ENCODE measurements at places on chromosomes 2 and 18.

GRCh38 chr18:53909668-53910067 is 314.8 kb downstream of the MBD2 start:
- DNase-seq: no peak

GRCh38 chr2:142040556-142040955 is 90.3 kb downstream of the LRP1B start:
- DNase-seq: no peak

DNA sequence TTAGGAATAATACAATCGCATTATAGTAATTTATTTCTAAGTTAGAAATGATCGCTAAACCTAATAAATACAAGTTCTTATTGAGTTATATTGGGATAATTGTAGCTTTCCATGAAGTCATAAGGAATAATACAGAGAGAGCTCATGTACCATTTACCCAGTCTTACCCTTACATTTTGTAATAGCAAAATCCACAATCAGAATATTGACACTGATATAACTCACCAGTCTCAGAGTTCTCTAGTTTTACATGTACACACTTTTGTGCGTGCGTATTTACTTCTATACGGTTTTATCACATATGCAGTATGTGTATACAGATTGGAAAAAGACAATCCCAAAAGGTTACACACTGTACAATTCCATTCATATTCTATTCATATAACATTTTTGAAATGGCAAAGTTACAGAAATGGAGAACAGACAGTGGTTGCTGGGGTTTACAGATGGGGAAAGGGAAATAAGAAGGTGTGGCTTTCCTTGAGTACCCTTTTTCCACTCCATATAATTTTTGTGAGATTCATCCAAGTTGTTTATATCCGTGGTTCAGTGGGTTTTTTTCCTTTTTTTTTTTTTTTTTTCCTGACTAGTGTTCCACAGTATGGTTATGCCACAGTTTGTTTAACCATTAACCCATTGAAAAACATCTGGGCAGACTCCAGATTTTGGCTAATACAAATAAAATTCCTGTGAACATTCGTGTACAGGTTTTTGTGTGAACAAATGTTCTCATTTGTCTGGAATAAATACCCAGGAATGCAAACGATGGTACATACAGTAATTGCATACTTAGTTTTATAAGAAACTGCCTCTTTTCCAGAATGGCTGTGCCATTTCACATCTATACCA is 117.2 kb downstream of the HNMT start:
- no peak for DNase-seq

GRCh38 chr2:56108806-56109205 is 75.0 kb upstream of the CCDC85A start:
- no peak for DNase-seq

DNA sequence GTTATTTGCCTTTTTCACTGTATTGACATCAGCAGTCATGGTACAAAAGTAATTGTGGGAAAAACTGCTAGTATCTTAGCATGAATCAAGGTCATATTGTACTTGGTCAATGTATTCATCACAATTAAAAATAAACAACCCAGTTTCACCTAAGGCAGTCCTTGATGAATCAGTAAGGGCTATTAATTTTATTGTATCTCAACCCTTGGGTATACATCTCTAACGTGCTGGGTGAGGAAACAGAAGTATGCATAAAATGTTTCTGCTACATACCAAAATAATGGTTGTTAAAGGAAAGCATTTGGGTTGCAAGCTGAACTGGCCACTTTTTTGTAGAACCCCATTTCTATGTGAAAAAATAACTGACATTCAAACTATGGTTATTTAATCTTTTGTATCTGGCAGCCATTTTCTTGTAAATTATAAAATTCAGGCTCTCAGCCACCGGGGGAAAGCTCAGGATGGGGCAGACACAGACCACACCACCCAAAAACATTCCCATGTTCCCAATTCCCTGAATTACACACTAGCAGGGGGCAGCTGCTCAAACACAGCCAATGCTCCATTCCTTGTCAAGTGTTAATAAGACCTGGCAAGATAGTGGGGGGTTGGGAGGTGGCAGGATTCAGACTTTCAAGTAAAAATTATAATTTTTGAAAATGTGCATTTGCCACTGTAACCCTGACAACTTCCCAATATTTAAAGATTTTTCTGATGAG is 49.3 kb downstream of the OLA1 start:
- DNase-seq: no peak

DNA sequence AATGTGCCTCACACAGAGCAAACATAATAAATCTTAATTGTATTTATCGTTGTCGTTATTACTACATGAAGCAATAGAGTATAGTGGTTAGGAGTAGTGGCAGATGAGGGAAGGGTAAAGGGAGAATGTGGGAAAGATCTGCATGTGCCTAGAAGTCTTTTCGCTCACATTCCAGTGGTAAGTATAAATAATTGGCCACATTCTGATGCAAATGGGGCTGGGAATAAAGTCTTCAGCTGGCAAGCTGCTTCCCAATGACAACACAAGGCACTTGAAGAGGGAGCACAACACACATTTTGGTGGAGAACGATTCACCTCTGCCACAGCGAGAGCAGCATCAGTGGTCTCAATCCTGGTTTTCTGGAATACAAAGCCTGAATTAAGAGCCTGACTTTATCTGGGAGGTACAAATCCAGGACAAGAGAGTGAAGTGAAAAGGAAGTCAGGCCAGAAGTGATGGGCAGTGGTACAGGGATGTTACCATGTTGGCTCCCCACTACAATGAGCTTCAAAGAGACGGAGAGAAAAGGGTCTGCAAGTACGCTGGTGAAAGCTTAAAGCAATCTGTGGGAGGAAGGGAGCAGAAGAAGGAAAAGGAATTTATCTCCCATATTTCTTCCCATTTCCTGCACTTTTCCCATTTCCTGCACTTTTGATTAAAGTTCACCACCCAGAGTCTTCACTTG is 112.3 kb downstream of the ARHGAP15 start:
- no peak for DNase-seq

DNA sequence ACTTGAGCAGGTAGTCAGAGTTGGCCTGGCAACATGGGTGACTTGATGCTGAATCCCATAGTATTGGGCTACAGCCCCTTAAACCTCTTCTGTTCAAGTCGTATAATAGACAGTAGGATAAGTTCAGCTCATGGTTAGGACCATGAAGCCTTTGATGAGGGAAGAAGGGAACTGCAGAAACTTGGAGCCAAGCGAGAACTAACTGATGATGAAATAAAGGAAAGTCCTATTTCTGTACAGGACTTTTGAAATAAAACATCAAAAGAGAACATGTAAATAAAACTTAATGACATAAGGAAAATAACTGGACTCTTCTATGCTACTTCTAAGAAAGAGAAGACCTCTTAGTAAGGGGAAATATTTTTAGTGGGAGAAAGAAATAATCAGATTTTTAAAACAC is 51.2 kb upstream of the UGP2 start:
- no peak for DNase-seq

DNA sequence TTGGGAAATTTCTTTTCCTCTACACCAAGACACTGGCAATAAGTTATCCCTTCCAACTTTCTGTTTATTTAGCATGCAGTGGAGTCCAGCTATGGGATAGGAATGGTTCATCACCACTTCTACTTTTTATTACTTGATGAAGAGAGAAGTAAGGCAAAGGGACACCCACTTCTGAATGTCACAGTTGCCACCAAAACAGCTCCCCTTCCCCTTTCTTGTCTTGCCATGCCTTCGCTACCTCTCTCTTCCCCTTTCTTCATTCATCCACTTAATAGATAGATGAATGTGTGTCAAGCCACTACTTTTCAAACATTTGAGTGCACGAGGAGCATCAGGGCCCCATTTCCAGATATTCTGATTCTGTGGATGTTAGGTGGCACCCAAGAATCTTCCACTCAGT is 59.6 kb downstream of the KCTD18 start:
- no peak for DNase-seq

- DNase-seq: no peak
These were observed 185.0 kb downstream of the PRPF40A start for GRCh38 chr2:152532241-152532640.

DNA sequence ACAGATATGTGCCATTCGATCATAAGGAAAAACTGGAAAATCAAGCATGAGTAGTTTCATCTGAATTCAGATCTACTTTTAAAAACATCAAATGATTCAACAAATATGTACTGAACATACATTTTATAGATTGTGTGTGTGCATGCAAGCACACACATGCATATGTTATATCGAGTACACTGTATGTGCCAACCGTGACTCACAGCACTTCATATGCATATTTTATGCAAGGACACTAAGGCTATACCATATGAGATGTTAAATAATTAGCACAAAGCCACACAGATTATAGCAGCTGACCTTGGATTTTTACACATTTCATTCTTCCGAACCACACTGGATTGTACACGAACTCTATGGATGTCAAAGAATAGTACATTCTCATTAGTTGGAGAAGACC is 161.2 kb downstream of the DNAH7 start:
- no peak for DNase-seq

GRCh38 chr2:26619096-26619495 is 22.1 kb downstream of the CIB4 start:
- DNase-seq: no peak

DNA sequence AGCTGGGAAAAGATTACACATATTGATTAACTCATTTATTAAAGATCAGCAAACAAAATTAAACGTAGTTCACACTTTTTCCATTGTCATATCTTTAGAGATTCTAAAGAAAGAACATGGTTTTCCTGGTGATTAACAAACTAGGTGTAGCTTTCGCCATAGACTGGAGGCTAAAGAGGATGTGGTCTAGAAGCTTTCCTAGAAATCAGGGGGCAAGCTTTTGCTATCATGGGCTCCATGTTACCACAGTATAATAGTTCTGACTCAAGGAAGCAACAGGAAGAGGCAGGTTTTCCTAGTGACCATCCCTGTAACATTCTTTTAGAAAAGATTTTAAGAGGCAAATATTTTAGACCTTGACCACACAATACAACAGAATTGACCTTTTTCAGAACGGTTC is 232.7 kb downstream of the METTL4 start:
- no peak for DNase-seq

GRCh38 chr18:24189007-24189528 is 50.2 kb downstream of the CABYR start:
- DNase-seq: no peak

Data from right forelimb (tissue), 1 donor.